Large intestine (tissue), 12 donors: ENCODE measurements at places on chromosomes 5 and 9. TPM values are rescaled to one million over a fixed set of nuclear protein-coding genes. Genes with fewer than 3 reads are reported as not detected.

The SLC45A2 gene
- polyA plus RNA-seq: 0.12 TPM

The LCN9 gene
- not detected for polyA plus RNA-seq

The MYMK gene
- 0.13 TPM for polyA plus RNA-seq

The ITK gene
- polyA plus RNA-seq: 1.5 TPM

GRCh38 chr9:136856079-136856476 is 3.9 kb downstream of the MAMDC4 start:
- DNase-seq: no peak

GRCh38 chr5:89064054-89064453 is 181.1 kb upstream of the MEF2C start:
- no peak for DNase-seq

- no peak for DNase-seq
These were observed 509.4 kb upstream of the SEMA6A start for GRCh38 chr5:117084067-117084466.

DNA sequence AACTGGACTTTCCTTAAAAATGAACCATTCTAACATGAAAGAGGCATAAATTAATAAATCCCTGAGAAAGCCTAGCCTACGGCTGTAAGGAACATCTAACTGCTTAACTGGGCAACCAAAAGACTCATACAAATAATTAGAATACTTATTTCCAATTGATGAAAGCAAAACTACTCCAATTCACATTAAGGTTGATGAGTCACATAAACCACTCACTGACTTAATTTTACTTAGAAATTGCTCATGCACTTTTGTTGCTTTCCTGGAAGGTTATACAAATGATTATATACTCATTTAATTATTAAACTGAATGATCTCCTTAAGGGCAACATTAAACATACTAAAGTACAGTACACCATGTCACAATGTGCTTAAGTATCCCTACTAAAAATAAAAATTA is 101.9 kb downstream of the NFIB start:
- DNase-seq: no peak

DNA sequence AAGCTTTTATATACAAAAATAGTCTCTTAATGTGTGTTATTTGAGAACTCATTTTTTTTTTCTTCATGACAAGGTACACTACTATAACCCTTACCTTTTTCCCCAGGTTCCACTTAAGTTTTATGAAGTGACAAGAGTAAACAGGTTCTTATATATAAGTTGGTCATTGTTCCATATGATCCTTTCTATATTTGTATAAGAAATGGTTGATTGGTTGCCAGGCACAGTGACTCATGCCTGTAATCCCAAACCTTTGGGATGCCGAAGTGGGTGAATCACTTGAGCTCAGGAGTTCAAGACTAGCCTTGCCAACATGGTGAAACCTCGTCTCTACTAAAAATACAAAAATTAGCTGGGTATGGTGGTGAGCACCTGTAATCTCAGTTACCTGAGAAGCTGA is 108.3 kb downstream of the PCSK1 start:
- no peak for DNase-seq

- DNase-seq: no peak
These were observed 80.8 kb downstream of the TLR4 start for GRCh38 chr9:117784996-117785395.

DNA sequence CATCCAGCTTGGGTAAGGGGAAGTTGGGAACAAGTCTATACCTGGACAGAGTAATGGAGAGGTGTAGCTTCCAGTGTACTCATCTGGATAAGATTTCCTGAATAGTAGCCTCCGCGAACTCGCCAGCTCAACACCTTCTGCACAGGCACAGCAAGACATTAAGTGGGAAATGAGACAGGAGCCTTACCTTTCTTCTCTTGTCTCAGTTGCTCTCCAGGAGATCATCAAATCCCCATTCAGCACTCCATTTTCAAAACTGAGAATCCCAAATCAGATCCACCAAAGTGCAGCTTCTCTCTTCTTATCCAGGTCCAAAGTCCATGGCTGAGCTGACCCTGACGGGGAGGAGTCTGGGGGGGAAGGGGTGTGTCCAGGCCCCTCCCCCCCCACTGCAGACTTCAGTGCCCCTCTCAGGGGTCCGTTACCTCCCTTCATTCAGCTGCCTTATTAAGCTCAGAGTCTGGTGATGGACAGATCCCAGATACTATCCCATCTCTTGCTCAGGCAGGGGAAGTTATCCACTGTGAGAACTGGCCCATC is 5.9 kb upstream of the MGAT1 start:
- DNase-seq: peak; percentile 67

GRCh38 chr5:152505442-152506042 is 100.5 kb upstream of the NMUR2 start:
- DNase-seq: peak; percentile 57

The ADCY2 gene
- 4.7 TPM for polyA plus RNA-seq

The PCDHB14 gene
- polyA plus RNA-seq: 2.7 TPM

- DNase-seq: no peak
These were observed 6.9 kb upstream of the ATP6V1G1 start for GRCh38 chr9:114580609-114581193.

The ZNF169 gene
- 7.9 TPM for polyA plus RNA-seq
